CD4-positive, alpha-beta T cell (primary cell): ENCODE measurements at places on chromosomes 4 and X.

- H3K36me3 ChIP-seq, result peaks cover 20% of the 10 kb centered on the region
- no peak for DNase-seq
- H3K4me1 ChIP-seq, result no peaks in the 10 kb centered on the region
- H3K27me3 ChIP-seq, result no peaks in the 10 kb centered on the region
- H3K4me3 ChIP-seq, result no peak overlapping the region
- no peak overlapping the region for H3K27ac ChIP-seq
Observed at GRCh38 chr4:145132511-145133098, 34.5 kb downstream of the ABCE1 start.

DNA sequence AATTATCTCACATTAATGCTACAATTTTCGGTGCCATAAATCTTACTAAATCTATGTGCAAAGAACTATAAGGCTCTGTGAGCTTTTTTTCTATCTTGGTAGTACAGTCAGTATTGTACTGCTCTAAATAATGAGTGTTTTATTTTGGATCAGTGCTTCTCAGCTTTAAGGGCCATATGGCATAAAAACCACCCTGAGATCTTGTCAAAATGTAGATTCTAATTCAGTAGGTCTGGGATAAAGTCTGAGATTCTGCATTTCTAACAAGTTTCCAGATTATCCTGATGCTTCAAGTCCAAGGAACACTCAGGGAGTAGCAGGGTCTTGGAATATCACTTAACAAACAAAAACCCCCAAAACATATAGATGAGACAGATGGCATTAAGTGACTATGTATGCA is 486.5 kb downstream of the GRXCR1 start:
- H3K27ac ChIP-seq, result no peak overlapping the region
- no peaks in the 10 kb centered on the region for H3K4me1 ChIP-seq
- no peak for DNase-seq
- no peak overlapping the region for H3K4me3 ChIP-seq

GRCh38 chr4:4914965-4915845 is 55.7 kb downstream of the MSX1 start:
- H3K4me3 ChIP-seq, result no peak overlapping the region
- H3K4me1 ChIP-seq, result no peaks in the 10 kb centered on the region
- H3K27me3 ChIP-seq, result peaks cover 2% of the 10 kb centered on the region
- H3K27ac ChIP-seq, result no peak overlapping the region
- no peaks in the 10 kb centered on the region for H3K36me3 ChIP-seq
- no peak for DNase-seq

DNA sequence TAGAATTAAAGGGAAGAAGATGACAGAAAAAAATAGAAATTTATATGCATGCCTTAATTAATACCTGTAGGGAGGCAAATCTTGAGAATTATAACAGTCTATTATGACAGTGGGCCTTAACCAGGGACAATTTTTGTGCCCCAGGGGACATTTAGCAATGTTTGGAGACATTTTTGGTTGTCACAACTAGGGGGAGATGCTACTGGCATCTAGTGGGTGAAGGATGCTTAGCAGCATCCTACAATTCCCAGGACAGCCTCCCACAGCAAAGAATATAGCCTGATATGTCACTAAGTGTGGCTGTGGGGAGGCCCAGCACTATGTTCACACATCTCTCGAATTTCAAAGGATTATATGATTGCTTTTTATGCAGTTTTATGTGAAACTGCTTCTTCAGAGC is 10.5 kb downstream of the GPR82 start:
- H3K4me1 ChIP-seq, result no peaks in the 10 kb centered on the region
- DNase-seq, result no peak
- no peak overlapping the region for H3K4me3 ChIP-seq
- H3K27ac ChIP-seq, result no peak overlapping the region
- peaks cover 3% of the 10 kb centered on the region for H3K36me3 ChIP-seq

GRCh38 chr4:138190452-138190858 is 51.7 kb downstream of the SLC7A11 start:
- H3K4me3 ChIP-seq, result no peak overlapping the region
- H3K4me1 ChIP-seq, result no peaks in the 10 kb centered on the region
- H3K27me3 ChIP-seq, result no peaks in the 10 kb centered on the region
- no peak overlapping the region for H3K27ac ChIP-seq
- peak; percentile 34 for DNase-seq

DNA sequence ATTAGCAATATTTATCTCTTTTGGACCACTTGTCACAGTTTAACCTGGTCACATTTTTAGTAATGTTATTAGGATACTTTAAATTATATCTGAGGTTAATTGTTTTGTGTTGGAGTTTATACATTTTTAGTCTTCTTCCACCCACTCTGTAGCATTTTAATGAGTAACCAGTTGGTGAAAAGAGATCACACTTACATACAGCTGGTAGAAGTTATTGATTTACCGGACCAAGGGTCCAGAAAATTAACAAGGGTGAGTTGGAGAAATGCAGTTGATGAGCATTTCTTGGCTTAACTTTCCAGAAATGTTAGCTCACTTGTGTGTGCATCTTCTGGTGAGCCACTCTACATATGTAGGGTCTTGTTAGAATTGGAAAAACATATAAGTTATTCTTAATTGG is 219.6 kb downstream of the GRXCR1 start:
- H3K36me3 ChIP-seq, result no peaks in the 10 kb centered on the region
- no peak for DNase-seq
- H3K4me1 ChIP-seq, result no peaks in the 10 kb centered on the region
- no peak overlapping the region for H3K4me3 ChIP-seq
- no peak overlapping the region for H3K27ac ChIP-seq

DNA sequence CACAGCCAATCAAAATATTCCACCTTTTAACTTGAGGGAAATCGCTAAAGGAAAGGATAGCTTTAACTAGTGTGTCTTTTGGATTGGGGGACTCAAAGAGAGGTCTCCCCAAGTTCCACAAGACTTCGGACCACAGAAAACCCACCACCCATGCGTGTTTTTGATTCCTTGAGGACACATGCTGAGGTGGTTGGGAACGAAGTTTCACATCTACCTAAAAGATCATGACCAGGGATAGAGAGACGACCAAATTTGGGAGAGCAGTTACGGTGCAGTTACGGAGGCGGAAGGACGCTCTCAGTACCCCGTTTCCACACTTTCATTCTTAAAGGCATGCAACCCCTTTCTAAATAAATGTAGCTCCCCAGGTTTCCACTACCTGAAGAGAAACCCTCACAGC is 1.1 kb downstream of the PCYT1B start:
- no peak overlapping the region for H3K27ac ChIP-seq
- no peak for DNase-seq
- H3K4me3 ChIP-seq, result no peak overlapping the region
- peaks cover 13% of the 10 kb centered on the region for H3K4me1 ChIP-seq
- no peaks in the 10 kb centered on the region for H3K36me3 ChIP-seq
- peaks cover 3% of the 10 kb centered on the region for H3K27me3 ChIP-seq

DNA sequence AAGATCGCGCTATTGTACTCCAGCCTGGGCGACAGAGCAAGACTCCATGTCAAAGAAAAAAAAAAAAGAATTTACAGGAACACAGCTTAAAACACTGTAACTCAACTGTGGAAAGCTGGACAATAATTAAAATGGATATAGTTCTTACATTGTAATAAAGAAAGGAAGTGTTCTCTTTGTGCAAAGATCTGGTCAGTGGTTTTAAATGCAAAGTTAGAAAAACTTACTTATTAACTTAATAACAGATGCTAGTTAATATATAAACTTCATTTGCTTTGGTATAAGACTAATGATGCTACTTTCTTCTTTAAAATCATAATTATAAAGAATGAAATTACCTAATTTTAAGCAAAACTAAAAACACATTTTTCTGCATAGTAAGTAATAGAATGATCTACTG is 2024.1 kb upstream of the TENM3 start:
- H3K4me1 ChIP-seq, result no peaks in the 10 kb centered on the region
- H3K27me3 ChIP-seq, result no peaks in the 10 kb centered on the region

- no peak for DNase-seq
- H3K27me3 ChIP-seq, result no peaks in the 10 kb centered on the region
- H3K27ac ChIP-seq, result no peak within 1 kb of the TSS
- peaks cover 5% of the 10 kb centered on the region for H3K4me1 ChIP-seq
Observed at GRCh38 chr4:23889814-23890341, at the start of gene PPARGC1A. Gene PPARGC1A, minus strand, starts transcription at chr4:23890047. Its CDS starts 90 bp downstream, at chr4:23889957.

- no peak for DNase-seq
- H3K27me3 ChIP-seq, result no peaks in the 10 kb centered on the region
- H3K36me3 ChIP-seq, result no peaks in the 10 kb centered on the region
- no peaks in the 10 kb centered on the region for H3K4me1 ChIP-seq
- H3K4me3 ChIP-seq, result no peak overlapping the region
- H3K27ac ChIP-seq, result no peak overlapping the region
Observed at GRCh38 chr4:105162123-105162796, 15.6 kb downstream of the TET2 start.

- H3K27me3 ChIP-seq, result peaks cover 4% of the 10 kb centered on the region
- no peak overlapping the region for H3K27ac ChIP-seq
- no peaks in the 10 kb centered on the region for H3K4me1 ChIP-seq
- H3K36me3 ChIP-seq, result no peaks in the 10 kb centered on the region
- DNase-seq, result no peak
Observed at GRCh38 chr4:27066591-27066990, 205.9 kb downstream of the STIM2 start.

GRCh38 chrX:49291615-49292337 is 11.7 kb upstream of the GAGE10 start:
- peaks cover 35% of the 10 kb centered on the region for H3K4me1 ChIP-seq
- H3K27ac ChIP-seq, result no peak overlapping the region
- peak; percentile 76 for DNase-seq
- no peak overlapping the region for H3K4me3 ChIP-seq
- H3K27me3 ChIP-seq, result no peaks in the 10 kb centered on the region

- H3K27ac ChIP-seq, result no peak overlapping the region
- H3K4me3 ChIP-seq, result no peak overlapping the region
- DNase-seq, result no peak
- no peaks in the 10 kb centered on the region for H3K4me1 ChIP-seq
Observed at GRCh38 chr4:60962286-60962685, 237.8 kb upstream of the ADGRL3 start.

DNA sequence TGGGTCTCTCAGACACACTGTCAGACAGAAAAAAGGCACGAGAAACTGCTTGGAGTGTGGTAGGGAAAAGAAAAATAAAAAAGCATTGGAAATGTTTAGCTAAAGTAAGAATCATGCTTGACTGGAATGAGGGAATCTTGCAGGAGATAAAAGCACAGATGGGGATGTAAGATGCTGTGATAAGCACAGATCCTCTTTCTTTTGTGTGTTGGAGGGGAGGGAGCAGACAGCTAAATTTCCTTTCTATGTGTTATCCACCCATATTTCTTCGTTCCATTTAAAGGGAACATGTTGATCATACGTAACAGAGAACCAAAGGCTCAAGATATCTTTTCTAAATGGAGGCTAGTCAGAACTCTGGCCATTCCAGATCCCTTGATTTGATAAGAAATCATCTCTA is 614.0 kb upstream of the LCORL start:
- no peak for DNase-seq
- no peaks in the 10 kb centered on the region for H3K27me3 ChIP-seq
- H3K36me3 ChIP-seq, result no peaks in the 10 kb centered on the region

DNA sequence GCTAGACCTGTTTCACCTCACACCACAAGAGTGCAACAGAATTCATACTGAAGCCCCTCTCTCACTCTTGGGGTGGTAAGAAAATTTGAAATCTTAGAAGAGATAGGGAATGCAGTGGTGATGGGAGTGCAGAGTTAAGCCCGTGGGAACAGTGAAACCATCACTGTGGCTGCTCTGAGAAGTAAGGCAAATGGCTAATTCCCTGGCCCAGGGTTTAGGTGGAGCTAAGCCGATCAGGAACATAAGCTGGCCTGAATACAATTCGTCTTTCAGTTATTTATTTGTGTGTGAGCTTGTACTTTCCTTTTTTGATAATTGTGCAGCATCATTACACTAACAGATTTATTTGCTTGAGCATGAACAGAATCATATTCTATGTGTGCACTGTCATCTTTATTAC is 1070.6 kb downstream of the STPG2 start:
- H3K27me3 ChIP-seq, result no peaks in the 10 kb centered on the region
- no peaks in the 10 kb centered on the region for H3K36me3 ChIP-seq
- DNase-seq, result no peak
- H3K27ac ChIP-seq, result no peak overlapping the region
- no peaks in the 10 kb centered on the region for H3K4me1 ChIP-seq

GRCh38 chrX:46044486-46044885 is 500.7 kb downstream of the ZNF674 start:
- DNase-seq, result no peak
- H3K4me1 ChIP-seq, result no peaks in the 10 kb centered on the region
- no peaks in the 10 kb centered on the region for H3K36me3 ChIP-seq

DNA sequence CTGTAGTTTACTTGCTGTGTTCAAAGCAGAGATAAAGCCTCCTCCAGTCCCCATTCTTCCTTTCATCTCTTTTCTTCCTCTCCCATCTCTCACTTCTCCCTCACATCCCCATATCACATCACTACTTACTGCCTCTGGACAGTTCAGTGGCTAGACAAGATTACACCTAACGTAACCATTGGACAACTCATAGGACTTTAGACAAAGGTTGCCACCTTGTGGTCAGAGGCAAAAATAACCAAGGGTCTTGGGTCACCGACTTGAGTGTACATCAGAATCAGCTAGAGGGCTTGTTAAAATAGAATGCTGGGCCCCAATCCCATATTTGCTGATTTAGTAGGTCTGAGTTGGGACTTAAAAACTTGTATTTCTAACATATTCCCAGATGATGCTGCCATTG is 109.3 kb upstream of the DGKK start:
- no peaks in the 10 kb centered on the region for H3K27me3 ChIP-seq
- no peaks in the 10 kb centered on the region for H3K36me3 ChIP-seq
- peak; percentile 3 for DNase-seq
- H3K4me1 ChIP-seq, result no peaks in the 10 kb centered on the region

GRCh38 chr4:145069361-145069760 is 28.6 kb downstream of the ANAPC10 start:
- no peaks in the 10 kb centered on the region for H3K4me1 ChIP-seq
- no peaks in the 10 kb centered on the region for H3K27me3 ChIP-seq
- H3K36me3 ChIP-seq, result no peaks in the 10 kb centered on the region
- no peak overlapping the region for H3K27ac ChIP-seq

- no peaks in the 10 kb centered on the region for H3K36me3 ChIP-seq
- no peak overlapping the region for H3K27ac ChIP-seq
- DNase-seq, result no peak
- H3K4me1 ChIP-seq, result no peaks in the 10 kb centered on the region
Observed at GRCh38 chrX:127207326-127207725, 387.8 kb downstream of the PRR32 start.

- no peak overlapping the region for H3K27ac ChIP-seq
- no peak overlapping the region for H3K4me3 ChIP-seq
- no peaks in the 10 kb centered on the region for H3K36me3 ChIP-seq
Observed at GRCh38 chrX:118022753-118023152, 93.9 kb downstream of the KLHL13 start.

- DNase-seq, result no peak
- no peaks in the 10 kb centered on the region for H3K36me3 ChIP-seq
- H3K27me3 ChIP-seq, result no peaks in the 10 kb centered on the region
Observed at GRCh38 chr4:166827629-166828028, 406.7 kb downstream of the SPOCK3 start.

DNA sequence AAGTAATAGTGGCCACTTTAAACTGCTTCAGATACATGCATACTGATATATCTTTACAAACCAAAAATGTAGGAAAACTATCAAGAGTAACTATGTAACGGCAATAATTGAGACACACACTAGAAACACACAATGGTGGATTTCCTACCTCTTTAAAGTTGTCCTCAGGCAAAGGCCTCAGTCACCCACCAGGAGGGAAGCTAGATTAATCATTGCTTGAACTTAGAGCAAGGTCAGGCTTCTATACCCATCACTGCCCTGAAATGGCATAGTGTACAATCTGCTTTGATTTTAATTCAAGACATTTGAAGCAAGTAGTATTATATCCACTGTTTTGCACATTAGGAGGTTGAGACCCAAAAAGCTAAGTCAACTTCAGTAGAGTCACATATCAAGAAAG is 110.9 kb downstream of the AREG start:
- no peak for DNase-seq
- H3K36me3 ChIP-seq, result no peaks in the 10 kb centered on the region
- no peaks in the 10 kb centered on the region for H3K4me1 ChIP-seq
- no peak overlapping the region for H3K4me3 ChIP-seq

GRCh38 chr4:155428128-155428527 is 51.4 kb upstream of the MAP9 start:
- no peak overlapping the region for H3K27ac ChIP-seq
- H3K4me3 ChIP-seq, result no peak overlapping the region
- no peaks in the 10 kb centered on the region for H3K27me3 ChIP-seq
